HCT116 (cell line): ENCODE measurements at places on chromosomes 13 and 19. TPM values are rescaled to one million over a fixed set of nuclear protein-coding genes. Genes with fewer than 3 reads are reported as not detected.

CEACAM20 gene
- total RNA-seq, result not detected

LGALS14 gene
- total RNA-seq, result not detected

IRGC gene
- total RNA-seq, result not detected

ZSCAN4 gene
- total RNA-seq, result not detected

TLE2 gene
- 35.6 TPM for total RNA-seq
